Stomach (tissue), 19 donors: ENCODE measurements at places on chromosomes 5 and 9. TPM values are rescaled to one million over a fixed set of nuclear protein-coding genes. Genes with fewer than 3 reads are reported as not detected.

DNA sequence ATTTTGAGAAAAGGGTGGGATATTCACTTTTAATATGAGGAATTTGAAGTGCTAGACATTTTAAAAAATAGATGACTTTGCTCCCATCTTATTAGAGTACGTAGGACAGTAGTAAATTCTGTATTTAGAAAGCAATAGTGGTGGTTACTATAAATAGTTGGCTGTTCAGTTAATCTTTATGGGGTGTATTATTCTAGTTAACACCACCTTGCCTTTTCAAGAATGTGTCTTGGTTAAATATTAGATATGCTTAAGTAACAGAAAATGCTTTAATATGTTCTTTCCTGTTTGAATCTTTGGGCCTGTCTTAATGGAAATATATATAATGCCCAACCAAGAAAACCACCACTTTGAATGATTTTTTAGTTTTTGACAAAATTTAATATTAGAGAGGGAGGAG, 608.7 kb upstream of the FAM174A start:
- no peak for DNase-seq

The IL5 gene
- not detected for total RNA-seq

The C5orf52 gene
- not detected for total RNA-seq

- DNase-seq: peak; percentile 40
Measured at GRCh38 chr9:37994639-37995347, 74.2 kb downstream of the SHB start.

The FOXI1 gene
- not detected for total RNA-seq

The TAF11L10 gene
- not detected for total RNA-seq

DNA sequence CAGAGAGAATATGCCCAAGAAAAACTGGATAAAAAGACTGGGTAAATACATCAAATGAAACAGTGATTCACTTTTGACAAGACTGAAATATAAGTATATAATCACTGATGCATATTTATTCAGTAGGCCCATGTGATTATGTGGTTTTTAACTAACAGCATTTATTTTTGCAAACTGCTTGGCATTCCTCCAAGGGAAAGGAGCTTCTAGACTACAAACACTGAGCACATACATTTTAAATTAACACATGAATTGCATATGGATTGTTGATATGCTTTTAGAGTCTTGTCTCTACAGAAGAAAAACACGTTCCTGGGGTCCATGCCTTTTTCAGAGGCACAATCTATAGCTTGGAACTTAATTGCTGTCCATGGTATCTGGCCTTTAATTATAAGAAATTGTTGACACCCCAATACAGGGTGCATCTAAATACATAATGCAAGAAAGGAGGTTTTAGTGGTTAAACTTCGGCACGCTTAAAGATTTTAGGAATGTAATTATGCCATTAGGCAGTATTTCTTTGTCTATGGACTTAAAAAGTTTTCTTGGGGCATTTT, 6.9 kb upstream of the MEIKIN start:
- DNase-seq: peak; percentile 40

The PCDHA1 gene
- not detected for total RNA-seq

- DNase-seq: no peak
Measured at GRCh38 chr5:22541037-22541436, 312.1 kb downstream of the CDH12 start.

The HACD4 gene
- total RNA-seq: 0.29 TPM

The GGTA1 gene
- total RNA-seq: 19.6 TPM

The SLIT3 gene
- 14.3 TPM for total RNA-seq

DNA sequence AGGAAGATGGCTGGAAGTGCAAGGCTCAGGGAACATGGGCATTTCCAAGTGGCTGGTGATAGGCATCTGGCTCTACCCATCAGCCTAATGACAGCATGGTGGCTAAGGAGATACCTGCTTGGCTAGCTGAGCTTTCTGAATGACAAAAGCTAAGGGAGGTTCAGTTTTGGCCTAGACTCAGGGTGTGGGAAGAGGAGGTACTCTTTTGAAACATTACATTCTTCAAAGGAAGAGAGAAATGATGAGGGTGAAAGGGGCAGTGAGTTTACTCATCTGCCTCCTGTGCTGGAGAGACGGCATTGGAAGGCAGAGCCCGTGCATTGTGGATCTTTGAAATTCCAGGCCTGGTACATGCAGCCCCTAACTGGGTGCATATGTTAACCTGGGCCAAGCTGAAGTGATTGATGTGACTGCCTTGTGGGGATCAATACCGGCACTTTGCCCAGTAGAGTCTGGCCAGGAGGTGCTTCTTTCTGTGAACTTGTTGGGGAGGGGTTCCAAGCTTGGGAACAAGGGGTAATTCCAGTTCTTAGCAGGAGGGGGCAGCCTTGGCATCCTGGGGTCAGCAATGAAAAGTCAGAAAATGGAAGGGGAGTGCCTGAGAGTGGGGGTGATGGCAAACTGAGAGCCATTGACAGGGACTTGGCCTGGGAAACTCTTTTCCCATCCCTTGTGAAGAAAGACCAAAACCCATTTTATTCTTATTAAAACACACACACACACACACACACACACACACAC, 108.6 kb downstream of the ACER2 start:
- DNase-seq: no peak

- no peak for DNase-seq
Measured at GRCh38 chr5:145466533-145466932, 368.6 kb downstream of the PRELID2 start.

The ENHO gene
- 5.0 TPM for total RNA-seq

- DNase-seq: no peak
Measured at GRCh38 chr5:174801798-174802197, 77.4 kb downstream of the MSX2 start.

- DNase-seq: no peak
Measured at GRCh38 chr9:129823542-129823934, 398 bp downstream of the TOR1A start.

DNA sequence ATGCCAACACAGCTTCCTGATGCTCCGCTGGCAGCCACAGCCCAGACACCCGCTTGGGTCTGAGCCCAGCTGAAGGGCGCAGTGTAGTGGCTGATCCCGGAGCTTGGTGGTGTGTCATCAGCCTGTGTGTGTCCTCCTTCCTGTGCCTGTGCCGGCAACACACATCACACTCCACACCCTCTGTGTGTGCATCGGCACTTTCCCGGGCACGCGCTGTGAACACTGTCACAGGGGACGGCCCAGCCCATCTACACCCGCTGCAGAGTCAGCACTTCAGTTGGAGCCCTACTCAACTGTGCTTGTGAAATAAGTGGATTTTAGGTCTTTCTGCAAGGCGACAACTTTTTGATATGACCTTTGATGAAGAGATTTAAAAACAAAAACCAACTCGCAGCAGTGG, 189.4 kb downstream of the IRX2 start:
- DNase-seq: no peak

GRCh38 chr5:176632745-176633144, 2.3 kb downstream of the EIF4E1B start:
- DNase-seq: no peak

The PROB1 gene
- total RNA-seq: 0.73 TPM

DNA sequence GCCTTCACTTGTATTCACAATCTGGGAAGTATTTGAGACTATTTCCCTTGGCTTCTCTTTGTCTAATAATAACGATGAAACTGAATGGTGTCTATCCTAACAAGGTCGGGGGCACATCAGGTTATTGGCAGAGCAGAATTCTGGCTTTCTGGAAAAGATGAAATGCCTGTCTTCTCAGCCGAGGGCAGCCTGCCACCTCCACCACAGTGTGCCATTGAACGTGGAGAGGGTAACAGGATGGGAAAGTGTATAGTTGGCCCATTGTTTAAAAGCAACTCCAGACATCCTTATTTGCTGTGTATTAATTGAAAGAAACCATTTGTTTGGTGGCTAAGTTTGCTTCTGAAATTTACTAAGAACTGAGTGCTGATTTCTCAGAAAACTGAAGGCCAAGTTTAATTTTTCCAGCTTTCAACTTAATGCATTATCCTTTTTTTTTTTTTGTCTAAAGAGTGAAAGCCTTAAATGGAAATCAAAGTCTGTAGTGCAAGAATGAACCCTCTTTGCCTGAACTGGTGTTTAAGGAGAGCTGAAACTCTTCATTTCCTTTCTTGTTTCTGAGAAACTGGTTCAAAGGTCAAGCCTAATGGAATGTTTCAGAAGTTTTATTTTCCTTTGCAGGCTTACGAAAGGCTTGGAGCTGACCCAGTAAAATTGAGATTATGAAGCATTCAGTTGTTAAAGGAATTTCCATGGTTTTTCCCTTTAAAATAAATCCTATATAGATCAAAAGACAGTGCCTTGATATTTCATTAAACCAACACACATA, 563.7 kb upstream of the DAP start:
- no peak for DNase-seq

DNA sequence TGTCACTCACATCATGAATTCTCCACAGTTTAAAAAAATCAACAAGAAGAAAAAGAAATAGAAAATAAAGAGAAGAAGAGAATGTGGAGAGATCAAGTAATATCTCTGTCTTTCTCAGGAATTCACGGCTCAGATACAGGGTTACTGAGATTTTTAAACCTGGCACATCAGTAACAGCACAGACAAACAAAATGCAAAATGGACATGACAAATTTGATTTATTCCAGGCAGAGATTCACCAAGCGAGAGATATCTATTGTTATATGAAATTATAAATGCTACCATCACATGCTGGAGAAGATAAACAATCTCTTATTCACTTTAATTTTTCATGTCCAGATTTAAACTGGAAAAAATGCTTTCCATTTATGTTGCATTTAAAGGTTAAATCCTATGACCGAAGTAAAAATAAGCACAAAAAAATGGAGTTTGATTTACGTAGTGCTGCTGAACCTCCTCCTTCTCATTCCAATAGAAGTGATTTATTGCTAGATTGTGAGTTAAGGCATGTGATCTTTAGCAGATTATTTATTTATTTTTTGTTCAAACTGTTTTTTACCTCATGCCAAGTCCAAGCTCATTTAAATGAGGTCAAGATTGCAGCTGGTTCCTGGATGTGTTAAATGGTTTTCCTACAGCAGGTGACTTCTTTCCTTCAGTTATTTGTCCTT, 926.4 kb downstream of the MAT2B start:
- DNase-seq: no peak

DNA sequence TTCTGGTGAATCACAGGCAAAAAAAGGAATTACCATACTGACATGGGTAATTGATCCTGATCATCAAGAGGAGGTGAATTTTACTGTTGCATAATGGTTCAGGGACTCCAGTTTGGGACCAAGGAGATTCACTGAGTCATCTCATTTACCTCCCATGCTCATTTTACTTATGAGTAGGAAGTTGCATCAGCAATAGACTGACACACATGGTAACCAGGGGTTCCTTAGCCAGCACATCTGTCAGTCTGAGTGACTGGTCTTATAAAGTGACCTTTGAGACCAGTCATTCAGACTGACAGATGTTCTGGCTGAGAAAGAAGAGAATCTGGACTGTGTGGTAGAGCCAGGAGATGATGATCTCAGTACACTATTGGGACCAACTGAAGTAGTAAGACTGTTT, 384.6 kb upstream of the CD180 start:
- no peak for DNase-seq

GRCh38 chr5:97495301-97495700, 312.3 kb upstream of the RIOK2 start:
- no peak for DNase-seq
